Ovary (tissue), 10 donors: ENCODE measurements at places on chromosomes 7 and 10.

- H3K36me3 ChIP-seq: no peaks in the 10 kb centered on the region
- H3K27me3 ChIP-seq: no peaks in the 10 kb centered on the region
- H3K27ac ChIP-seq: no peak overlapping the region
- no peak for DNase-seq
These were observed 114.8 kb upstream of the ADO start for GRCh38 chr10:62689712-62690111.

- H3K4me1 ChIP-seq: no peaks in the 10 kb centered on the region
- H3K4me3 ChIP-seq: no peak overlapping the region
- no peak for DNase-seq
- H3K27ac ChIP-seq: no peak overlapping the region
- H3K36me3 ChIP-seq: no peaks in the 10 kb centered on the region
These were observed 280.5 kb downstream of the KCND2 start for GRCh38 chr7:120553491-120553890.

DNA sequence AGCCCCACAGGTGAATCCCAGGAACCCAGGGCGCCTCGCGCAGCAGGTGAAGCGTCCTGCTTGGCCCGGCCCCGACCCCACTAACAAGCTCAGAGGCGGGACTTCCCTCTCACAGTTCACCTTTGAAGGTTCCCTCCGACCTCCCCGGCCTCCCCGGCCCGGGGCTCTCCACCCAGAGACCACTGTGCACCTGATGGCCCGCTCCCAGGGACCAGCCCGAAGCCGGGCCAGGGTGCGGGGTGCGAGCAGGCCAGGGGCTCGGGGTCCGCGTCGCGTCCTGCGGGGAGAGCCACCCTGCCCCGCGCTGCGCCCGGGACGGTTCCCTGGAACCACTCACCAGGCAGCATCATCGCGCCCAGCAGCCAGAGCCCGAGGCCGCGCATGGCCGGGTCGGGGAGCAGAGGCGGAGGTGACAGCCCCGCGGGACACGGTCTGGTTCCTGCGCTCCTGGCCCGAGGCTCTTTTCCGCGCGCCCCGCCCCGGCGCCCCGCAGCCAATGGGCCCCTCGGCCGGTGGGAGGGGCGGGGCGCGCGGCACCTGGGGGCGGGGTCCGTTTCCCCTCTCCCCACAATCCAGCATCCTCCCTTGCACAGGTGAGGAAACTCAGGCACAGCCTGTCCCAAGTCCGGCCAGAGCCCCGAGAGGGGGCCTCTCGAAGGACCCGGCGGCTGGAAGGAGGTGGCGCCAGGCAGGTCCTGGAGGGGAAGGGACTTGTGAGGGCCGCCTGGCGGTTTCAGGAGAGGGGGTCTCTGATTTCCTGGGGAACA, at the start of gene ADAM8:
Gene ADAM8, minus strand, starts transcription at position 434 of the 767 bp plus-strand sequence. Its CDS starts 51 bp downstream, at position 383.
- no peak for DNase-seq
- no peaks in the 10 kb centered on the region for H3K36me3 ChIP-seq
- no peaks in the 10 kb centered on the region for H3K27me3 ChIP-seq
- H3K27ac ChIP-seq: no peak within 1 kb of the TSS

DNA sequence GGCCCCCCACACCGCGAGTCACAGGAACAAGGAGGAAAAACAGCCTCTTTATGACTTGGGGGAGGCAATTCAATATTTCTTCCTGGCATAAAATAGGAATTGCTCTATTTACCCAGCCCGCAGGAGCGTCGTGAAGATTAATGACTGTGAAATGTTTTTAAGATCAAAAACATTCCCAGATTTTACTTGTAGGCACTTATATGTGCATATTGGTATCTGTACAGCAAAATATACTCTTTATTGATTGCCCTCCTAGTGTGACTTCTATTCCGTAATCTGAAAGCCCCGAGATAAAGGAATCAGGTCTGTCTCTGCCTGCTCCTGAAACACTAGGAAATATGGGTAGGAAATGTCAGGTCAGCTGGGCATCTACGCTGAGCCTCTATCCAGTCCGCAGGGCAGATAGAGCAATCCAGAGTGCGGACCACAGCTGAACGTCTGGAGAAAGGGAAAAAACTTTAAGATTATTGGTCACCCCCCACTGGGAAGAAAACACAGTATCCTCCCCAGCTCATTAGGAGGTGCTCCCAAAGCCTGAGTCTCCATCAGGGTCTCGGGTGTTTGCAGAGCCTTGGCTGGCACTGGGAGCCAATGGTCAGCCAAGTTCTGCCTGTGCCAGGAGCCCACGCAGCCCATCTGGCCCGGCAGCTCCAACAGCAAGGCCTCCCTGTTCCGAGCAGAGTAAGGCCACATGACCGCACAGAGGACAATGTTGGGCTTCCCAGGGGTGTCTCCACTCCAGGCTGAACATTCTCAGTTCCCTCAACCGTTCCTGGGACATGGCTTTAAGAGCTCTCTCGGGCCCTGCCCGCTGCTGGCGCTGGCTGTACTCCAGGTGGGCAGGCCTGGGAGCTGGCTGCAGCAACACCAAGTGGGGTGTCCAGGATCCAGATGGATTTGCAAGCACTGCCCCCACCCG, 7.7 kb downstream of the CTBP2 start:
- no peaks in the 10 kb centered on the region for H3K36me3 ChIP-seq
- H3K27ac ChIP-seq: peak overlapping the region; percentile 68
- no peak for DNase-seq
- H3K27me3 ChIP-seq: no peaks in the 10 kb centered on the region

GRCh38 chr10:62127975-62128374, 140.7 kb downstream of the RTKN2 start:
- no peak overlapping the region for H3K4me3 ChIP-seq
- no peaks in the 10 kb centered on the region for H3K4me1 ChIP-seq
- no peak overlapping the region for H3K27ac ChIP-seq
- no peaks in the 10 kb centered on the region for H3K27me3 ChIP-seq

DNA sequence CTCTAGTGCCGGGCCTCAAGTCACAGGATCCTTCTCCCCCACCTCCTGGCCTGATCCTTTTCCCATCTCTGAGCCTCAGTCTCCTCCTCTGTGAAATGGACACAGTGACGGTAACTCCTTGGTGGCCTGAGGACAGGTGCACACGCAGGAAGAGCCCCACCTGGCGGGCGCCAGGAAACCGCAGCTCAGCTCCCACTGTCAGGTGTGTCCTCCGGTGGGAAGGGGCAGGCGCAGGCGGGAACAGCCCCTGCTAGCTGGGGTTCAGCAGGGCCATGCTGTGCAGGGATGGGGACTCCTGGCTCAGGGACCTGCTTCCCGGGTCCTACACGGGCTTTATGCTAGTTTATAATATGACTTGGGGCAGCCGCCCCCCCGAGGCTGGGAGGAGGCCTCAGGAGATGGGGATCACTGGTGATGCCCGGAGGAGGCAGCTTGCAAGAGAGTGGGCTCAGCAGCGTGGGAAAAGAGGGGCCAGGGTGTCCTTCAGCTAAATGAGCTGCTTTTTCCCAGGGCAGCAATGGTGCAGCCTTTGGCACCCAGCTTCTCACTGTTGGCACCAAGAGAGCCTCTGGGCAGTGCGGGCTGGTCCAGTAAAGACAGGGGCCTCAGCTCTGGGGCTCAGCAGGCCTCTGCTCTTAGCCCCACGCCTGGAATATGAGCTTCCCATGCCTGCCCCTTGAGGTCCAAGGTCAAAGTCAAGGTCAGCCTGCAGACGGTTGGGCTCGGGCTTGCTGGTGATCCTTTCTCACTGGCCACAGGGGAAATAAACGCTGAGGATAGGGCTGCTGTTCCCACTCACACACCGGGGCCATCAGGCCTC, 68.0 kb upstream of the FAM20C start:
- H3K27me3 ChIP-seq: no peaks in the 10 kb centered on the region
- no peak overlapping the region for H3K27ac ChIP-seq
- peaks cover 16% of the 10 kb centered on the region for H3K4me1 ChIP-seq

DNA sequence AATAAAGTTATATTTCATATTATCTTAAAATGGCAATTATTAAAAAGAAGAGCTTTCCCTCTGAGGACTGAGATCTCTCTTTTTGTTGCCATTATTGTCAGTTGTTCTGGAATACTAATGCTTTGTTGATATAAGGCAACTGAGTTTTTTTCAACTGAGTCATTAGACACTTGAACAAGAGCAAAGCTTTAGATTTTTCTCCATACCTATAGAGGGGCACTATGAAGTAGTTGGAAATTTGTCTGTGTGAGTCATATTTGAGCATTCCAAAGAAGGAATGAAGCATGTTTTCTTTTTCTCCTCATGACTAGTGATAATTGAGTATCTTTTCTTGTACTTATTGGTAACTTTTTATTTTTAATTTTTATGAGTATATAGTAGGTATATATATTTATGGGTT, 24.5 kb downstream of the RPA3 start:
- H3K36me3 ChIP-seq: no peaks in the 10 kb centered on the region
- no peaks in the 10 kb centered on the region for H3K27me3 ChIP-seq
- H3K27ac ChIP-seq: no peak overlapping the region
- no peak overlapping the region for H3K4me3 ChIP-seq
- DNase-seq: no peak

DNA sequence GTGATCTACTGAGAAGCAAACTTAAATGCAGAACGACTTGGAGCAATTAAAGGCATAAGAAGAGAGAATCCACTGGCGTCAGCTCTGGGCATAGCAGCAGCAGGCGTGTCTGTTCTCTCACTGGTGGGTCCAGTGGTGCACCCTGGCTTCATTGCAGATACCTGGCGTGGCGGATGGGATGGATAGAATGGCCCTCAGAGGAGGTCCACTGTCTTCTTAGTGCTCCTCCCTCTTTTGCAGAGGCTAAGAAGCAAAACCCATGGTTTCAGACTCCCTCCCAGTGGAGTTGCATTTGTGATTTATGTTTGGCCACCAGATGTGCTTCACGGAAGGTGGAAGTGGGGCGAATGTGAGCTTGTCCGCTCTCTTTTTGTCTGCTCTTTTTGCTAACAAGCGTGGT, 28.4 kb upstream of the PRKAG2 start:
- no peaks in the 10 kb centered on the region for H3K27me3 ChIP-seq
- no peak overlapping the region for H3K4me3 ChIP-seq
- no peak overlapping the region for H3K27ac ChIP-seq
- no peaks in the 10 kb centered on the region for H3K36me3 ChIP-seq
- no peaks in the 10 kb centered on the region for H3K4me1 ChIP-seq

GRCh38 chr10:70441161-70441894, at the start of gene NODAL:
Gene NODAL (minus strand): TSS chr10:70441681. CDS start chr10:70441667, 14 bp downstream.
- peaks cover 14% of the 10 kb centered on the region for H3K4me1 ChIP-seq
- no peak within 1 kb of the TSS for H3K4me3 ChIP-seq
- DNase-seq: no peak

DNA sequence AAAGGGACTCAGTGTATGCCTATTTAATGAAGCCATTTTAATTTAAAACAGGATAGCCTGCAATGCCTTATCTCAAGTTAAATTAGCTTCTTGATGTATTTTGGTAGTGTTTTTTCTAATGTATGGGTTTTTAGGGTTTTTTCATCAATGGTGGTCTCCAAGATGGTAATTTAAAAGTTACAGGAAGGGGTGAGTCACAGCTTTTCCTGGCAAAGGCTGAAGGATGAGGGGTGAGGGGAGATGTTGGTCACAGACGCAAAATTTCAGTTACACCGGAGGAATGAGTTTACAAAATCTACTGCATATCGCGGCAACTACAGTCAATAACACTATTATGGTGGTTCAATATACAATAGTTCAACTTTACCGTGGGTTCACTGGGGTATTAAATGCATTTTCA, 31.6 kb downstream of the CCDC3 start:
- no peak for DNase-seq
- no peaks in the 10 kb centered on the region for H3K36me3 ChIP-seq
- H3K4me3 ChIP-seq: no peak overlapping the region
- no peak overlapping the region for H3K27ac ChIP-seq
- peaks cover 5% of the 10 kb centered on the region for H3K4me1 ChIP-seq

DNA sequence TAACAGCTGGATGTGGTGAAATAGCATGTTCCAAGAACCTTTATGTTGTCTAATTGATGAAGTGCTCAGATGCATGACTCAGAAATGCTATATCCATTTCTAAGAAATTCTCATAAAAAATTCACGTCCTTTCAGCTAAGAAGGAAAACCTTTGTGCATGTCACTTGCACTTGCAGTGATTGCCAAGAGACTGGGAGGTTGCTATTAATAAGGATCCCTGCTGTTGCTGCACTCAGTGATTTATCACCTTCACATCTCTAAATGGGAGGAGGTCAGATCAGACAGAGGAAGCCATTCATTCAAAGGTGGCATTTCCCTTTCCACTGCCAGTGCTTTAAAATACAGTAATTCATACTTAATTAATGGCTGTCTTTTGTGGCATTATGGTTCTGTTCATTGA, 89.5 kb downstream of the THSD7A start:
- H3K27ac ChIP-seq: no peak overlapping the region
- H3K4me3 ChIP-seq: no peak overlapping the region
- H3K36me3 ChIP-seq: no peaks in the 10 kb centered on the region
- no peak for DNase-seq

GRCh38 chr7:112084520-112084971, 121.7 kb downstream of the DOCK4 start:
- no peak overlapping the region for H3K4me3 ChIP-seq
- no peaks in the 10 kb centered on the region for H3K36me3 ChIP-seq
- H3K27ac ChIP-seq: peak overlapping the region; percentile 10
- peaks cover 7% of the 10 kb centered on the region for H3K4me1 ChIP-seq
- no peaks in the 10 kb centered on the region for H3K27me3 ChIP-seq

GRCh38 chr7:130135208-130136205, 65.2 kb downstream of the KLHDC10 start:
- no peaks in the 10 kb centered on the region for H3K36me3 ChIP-seq
- H3K27me3 ChIP-seq: no peaks in the 10 kb centered on the region
- peaks cover 1% of the 10 kb centered on the region for H3K4me1 ChIP-seq
- no peak overlapping the region for H3K4me3 ChIP-seq
- H3K27ac ChIP-seq: no peak overlapping the region

- DNase-seq: no peak
- no peaks in the 10 kb centered on the region for H3K27me3 ChIP-seq
- H3K27ac ChIP-seq: no peak overlapping the region
- no peaks in the 10 kb centered on the region for H3K36me3 ChIP-seq
- H3K4me1 ChIP-seq: peaks cover 2% of the 10 kb centered on the region
These were observed 40.7 kb downstream of the RALA start for GRCh38 chr7:39664057-39664456.

DNA sequence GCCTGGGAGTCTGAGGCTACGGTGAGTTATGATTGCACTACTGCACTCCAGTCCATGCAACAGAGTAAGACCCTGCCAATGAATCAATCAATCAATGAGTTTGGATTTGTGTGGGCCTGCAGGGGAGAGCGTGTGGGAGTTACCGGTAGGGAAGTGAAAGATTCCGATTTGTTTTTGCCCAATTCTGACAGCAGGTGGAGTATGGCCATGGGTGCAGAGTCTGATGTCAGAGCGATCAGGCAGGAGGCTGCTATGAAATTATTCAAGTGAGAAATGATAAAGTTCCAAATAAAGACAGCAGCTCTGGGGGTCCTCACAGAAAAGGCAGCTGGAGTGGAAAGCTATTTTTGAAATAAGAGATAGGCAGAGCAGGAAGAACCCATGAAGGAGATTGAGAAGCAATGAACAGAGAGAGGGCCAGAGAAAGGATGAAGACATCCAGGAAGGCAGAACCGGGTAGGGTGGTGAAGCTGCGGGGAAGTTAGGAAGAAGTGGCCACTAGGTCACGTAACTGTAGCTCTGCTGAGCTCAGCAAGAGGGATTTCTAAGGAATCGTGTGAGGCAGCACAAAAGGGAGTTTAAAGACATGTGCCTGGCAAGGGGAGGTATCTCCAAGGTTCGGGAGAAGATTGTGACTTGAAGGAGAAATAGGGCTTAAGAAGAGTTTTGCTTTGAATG, 93.7 kb upstream of the NMT2 start:
- no peak overlapping the region for H3K4me3 ChIP-seq
- H3K27me3 ChIP-seq: no peaks in the 10 kb centered on the region
- no peaks in the 10 kb centered on the region for H3K36me3 ChIP-seq
